ENCODE measurements at places on chromosomes 1 and 21. TPM values are rescaled to one million over a fixed set of nuclear protein-coding genes. Genes with fewer than 3 reads are reported as not detected.

Gene C1orf87
- total RNA-seq = 0.32 TPM

Gene AMY2A
- total RNA-seq = not detected

Gene FAM72B
- 1.8 TPM for total RNA-seq

Gene ZNF281
- total RNA-seq = 40.1 TPM

Gene KISS1
- total RNA-seq = not detected

Gene C1orf141
- total RNA-seq = not detected

Gene ATPAF1
- total RNA-seq = 47.1 TPM

Gene THRAP3
- 119 TPM for total RNA-seq

Gene HEATR1
- total RNA-seq = 35.6 TPM

Gene ITLN1
- total RNA-seq = not detected

Gene IFNLR1
- total RNA-seq = 0.32 TPM

Data from hair follicle dermal papilla cell (primary cell).